ENCODE measurements at places on chromosomes 7 and 10.

- no peak for DNase-seq
These were observed 288.2 kb downstream of the MAGI2 start for GRCh38 chr7:79165225-79165624.

DNA sequence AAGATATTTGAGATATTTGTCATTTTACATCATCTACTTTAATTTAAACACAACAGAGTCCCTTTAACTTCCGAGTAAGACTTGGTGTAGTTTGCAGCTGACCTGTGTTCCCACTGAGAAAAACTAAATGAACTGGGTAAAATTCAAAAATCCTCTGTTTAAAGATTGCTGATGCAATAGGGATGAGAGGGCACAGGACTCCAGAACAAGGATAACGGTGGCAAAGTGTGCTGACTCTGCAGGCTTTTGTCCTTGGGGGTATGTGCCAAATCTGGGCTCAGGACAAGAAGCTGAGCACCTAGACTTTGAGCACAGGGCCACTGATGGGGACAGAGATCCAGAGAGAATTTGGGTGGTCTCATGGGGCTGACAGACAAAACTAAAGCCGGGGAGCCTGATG, 156.8 kb downstream of the CCDC71L start:
- no peak for DNase-seq

DNA sequence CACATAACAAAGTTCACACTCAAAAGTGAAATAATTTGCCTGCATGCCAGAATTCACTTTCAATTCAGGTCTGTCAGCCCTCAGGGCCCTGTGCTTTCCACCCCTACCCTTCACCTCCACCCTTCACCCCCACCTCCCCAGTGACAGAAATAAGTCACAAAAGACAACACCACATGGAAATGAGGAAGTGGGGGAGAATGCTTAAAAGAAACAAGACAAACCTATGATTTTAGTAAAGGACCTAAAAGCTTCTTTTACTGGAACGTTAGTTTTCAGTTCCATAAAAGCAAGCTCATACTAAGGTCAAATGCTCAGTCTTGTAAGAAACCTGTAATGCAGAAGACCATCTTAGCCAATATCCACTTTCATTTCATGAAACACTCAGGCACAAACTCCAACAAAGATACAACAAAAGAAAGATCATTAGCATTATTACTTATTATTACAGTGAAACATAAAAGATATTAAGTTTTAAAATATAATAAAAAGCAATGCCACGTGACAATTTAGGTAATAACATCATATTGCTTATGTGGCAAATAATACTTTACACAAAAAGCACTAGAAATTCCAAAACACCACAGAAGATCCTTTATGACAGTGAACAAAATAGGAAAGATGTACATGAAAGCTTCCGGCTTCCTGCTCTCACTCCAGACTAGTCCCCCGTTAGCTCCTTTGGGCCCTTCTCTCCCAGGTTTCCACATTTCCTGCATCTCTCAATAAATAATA, 112.1 kb downstream of the LMBR1 start:
- no peak for DNase-seq

DNA sequence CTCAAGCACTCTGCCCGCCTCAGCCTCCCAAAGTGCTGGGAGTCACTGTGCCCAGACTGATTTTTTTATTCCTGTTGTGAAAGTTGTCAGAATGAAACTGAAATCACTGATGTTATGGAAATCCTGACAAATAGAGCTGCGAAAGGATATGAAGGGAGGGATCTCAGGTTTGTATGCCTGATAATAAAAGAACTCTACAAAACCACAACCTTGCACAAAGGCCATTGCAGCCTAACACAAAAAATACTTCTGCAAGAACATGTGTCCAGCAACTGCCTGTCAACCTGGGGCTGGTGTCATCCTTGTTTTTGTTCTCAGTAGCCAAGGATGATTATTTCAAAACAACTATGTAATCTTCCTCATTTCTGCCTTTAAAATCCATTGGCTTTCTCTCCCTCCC, 126.1 kb downstream of the NEBL start:
- DNase-seq: no peak

DNA sequence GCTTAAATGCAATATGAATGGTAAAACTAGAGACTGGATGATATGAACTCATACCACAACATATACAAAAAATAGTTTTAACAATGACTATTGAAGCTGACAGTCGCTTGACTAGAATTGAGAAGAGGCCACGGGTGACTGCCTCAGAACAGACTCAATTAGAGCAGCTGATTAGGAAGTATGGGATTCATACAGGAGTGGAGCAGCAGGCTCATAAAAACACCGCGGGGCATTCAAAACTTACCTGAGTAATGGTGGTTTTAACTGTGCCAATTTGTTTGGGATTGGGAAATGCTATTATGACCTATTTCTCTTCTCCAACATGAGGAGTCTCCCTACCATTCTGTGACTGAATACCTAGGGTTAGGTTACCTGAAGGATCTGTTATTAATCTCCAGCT, 2.1 kb downstream of the CADPS2 start:
- no peak for DNase-seq

- no peak for DNase-seq
These were observed 527 bp downstream of the PDIA4 start for GRCh38 chr7:149027611-149028345.

DNA sequence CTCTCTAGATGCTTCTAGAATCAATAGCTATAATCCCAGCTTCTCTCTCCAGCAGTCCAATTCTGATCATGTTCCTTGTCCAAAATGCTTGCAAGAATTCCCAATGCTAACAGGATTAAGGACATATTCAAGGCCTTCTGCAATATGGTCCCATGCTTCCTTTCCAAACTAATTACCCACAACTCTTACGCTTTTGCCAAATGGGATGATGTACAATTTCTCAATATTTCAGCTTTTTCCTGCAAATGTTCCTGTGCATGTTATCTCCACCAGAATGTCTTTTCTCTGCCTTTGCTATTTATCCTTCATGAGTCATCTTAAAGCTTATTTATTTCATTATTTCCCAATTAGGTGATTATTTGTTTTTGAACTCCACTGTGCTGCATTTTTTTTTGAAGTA, 556.4 kb downstream of the SORCS1 start:
- DNase-seq: no peak

GRCh38 chr10:79219322-79219957, 127.8 kb upstream of the PPIF start:
- no peak for DNase-seq

DNA sequence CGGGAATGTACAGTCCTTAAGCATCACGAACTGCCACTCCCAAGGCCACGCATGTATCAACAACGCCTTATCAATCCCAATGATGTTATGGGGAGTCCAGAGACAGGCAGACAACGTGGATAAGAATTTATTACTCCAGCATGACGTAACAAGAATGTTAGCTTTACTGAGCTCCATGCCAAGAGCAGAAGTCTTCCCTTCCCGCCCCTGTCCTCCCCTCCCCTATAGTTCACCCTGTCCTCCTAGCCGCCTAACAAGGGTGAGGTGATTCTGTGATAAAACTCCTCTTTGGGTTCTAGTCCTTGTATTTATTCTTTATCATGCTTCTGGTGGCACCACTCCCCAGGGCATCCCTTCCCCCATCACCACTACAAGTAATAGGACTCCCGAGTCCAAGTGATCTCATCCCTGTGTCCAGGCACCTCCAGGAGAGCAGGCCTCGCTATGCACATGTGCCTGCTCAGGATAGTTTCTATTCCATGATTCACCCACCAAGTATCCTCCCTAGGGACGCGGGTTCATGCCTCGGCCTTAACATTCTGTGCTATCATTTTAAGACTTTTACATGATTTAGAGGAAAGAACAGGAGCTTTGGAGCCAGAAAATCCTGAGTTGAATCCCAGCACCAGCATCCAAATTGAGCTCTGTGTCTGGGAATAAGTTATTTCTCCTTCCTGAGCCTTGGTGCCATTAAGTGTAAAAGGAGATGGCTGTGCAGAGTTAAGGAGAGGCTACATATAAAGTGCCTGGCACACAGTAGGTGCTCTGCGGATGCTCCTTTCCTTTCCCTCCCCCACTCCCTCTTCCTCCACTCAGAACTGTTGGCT, 15.4 kb downstream of the GSDME start:
- no peak for DNase-seq

DNA sequence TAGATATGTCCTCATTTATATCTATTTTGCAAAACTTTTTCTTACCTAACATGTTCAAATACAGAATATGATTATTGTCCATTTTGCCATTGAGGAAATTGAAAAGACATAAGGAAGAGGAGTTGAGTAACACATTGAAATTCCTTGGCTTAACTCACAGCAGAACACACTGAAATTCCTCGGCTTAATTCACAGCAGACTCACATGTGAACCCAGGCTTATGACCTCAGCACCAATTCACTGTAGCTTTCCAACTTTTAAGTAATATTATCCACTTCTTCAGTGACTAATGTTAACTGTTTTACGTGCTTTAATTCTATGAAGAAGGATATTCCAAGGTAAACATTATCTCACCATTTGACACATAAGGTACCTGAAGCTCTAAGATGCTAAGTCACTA, 597.5 kb upstream of the PFKP start:
- DNase-seq: no peak

- no peak for DNase-seq
These were observed 14.5 kb downstream of the NUDT5 start for GRCh38 chr10:12181065-12181775.

Data from DND-41 (cell line).